ENCODE measurements at places on chromosomes 16 and 17. TPM values are rescaled to one million over a fixed set of nuclear protein-coding genes. Genes with fewer than 3 reads are reported as not detected.

Gene C16orf82
- total RNA-seq = not detected

GRCh38 chr16:14372471-14372870 is 257.6 kb downstream of the PARN start:
- H3K4me3 ChIP-seq = no peak overlapping the region
- H3K27ac ChIP-seq = no peak overlapping the region
- no peaks in the 10 kb centered on the region for H3K36me3 ChIP-seq
- H3K27me3 ChIP-seq = no peaks in the 10 kb centered on the region
- no peaks in the 10 kb centered on the region for H3K4me1 ChIP-seq
- no peak for DNase-seq

- H3K27me3 ChIP-seq = no peaks in the 10 kb centered on the region
- DNase-seq = no peak
- no peak overlapping the region for H3K4me3 ChIP-seq
- no peak overlapping the region for H3K27ac ChIP-seq
These were observed 20.4 kb downstream of the CARHSP1 start for GRCh38 chr16:8848231-8848938.

DNA sequence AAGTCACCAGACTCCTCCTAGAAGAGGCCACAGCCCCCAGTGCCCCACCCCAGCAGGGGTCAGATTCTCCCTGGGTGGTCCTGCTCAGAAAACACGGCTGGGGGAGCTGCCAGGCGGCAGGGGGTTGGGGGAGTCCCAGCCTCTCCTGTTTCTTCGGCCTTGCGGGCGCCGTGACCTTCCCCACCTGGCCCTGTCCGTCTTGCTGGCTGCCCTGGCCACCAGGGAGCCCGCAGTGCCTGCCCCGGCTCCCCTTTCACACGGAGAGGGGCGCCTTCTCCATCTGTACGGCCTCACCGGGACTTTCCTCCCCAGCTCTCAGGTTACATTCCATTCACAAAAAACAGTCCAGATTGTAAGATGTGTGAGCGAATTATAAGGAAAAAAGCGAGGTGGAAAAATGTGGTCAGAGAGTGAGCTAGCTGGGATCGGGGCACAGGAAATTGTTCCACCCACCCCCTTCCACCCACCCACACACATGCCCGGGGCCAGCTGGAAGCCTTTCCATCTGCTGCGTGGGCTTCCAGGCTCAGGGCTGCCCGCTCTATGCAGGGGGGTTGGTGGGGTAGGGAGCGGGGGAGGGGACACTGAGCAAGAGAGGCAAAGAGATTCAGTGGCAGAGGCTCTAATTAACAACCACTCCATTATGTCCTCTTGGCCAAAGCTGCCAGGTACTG is 14.6 kb upstream of the CIBAR2 start:
- H3K36me3 ChIP-seq = no peaks in the 10 kb centered on the region
- H3K27me3 ChIP-seq = peaks cover 8% of the 10 kb centered on the region
- H3K27ac ChIP-seq = no peak overlapping the region
- no peak for DNase-seq
- H3K4me3 ChIP-seq = no peak overlapping the region

Gene KLHL10
- not detected for total RNA-seq

DNA sequence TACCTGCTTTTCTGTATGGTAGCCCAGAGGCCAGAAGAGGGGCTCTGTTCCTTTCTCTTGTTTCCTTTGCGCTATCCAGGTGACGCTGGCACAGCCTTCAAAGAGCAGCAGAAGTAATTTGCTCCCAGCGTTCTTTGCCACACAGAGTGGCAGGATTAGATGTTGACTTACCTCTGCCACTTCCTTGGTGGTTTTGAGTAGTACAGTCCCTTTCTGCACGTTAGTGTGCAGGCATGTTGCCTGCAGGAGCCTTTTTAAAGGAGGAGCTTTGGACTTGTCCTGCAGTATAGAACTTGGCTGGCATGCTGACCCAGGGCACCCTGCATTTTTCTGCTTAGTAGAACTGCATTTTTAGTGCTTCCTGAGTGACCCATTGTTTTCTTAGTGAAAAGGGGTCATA is at the start of gene ABCC11:
ABCC11 (minus strand) TSS at position 229 of the 400 bp plus-strand sequence. CDS start 15,618 bp downstream, outside the sequence.
- H3K36me3 ChIP-seq = peaks cover 8% of the 10 kb centered on the region
- H3K27ac ChIP-seq = peak within 1 kb of the TSS; percentile 37
- no peak for DNase-seq
- peaks cover 29% of the 10 kb centered on the region for H3K4me1 ChIP-seq
- no peaks in the 10 kb centered on the region for H3K27me3 ChIP-seq

GRCh38 chr17:9151091-9151490 is 129.8 kb downstream of the NTN1 start:
- H3K36me3 ChIP-seq = no peaks in the 10 kb centered on the region
- DNase-seq = no peak
- H3K4me3 ChIP-seq = no peak overlapping the region
- no peak overlapping the region for H3K27ac ChIP-seq
- H3K4me1 ChIP-seq = no peaks in the 10 kb centered on the region

Gene STUB1
- 74.3 TPM for total RNA-seq

All from activated naive CD8-positive, alpha-beta T cell treated with anti-CD3 and anti-CD28 coated beads, Interleukin-2, amount 10 ng/mL, durations not matched to agents 7 days and 5 days (primary cell).